ENCODE measurements at places on chromosomes 5 and 9. TPM values are rescaled to one million over a fixed set of nuclear protein-coding genes. Genes with fewer than 3 reads are reported as not detected.

The CER1 gene
- not detected for total RNA-seq

The GPR21 gene
- total RNA-seq, result 2.4 TPM

DNA sequence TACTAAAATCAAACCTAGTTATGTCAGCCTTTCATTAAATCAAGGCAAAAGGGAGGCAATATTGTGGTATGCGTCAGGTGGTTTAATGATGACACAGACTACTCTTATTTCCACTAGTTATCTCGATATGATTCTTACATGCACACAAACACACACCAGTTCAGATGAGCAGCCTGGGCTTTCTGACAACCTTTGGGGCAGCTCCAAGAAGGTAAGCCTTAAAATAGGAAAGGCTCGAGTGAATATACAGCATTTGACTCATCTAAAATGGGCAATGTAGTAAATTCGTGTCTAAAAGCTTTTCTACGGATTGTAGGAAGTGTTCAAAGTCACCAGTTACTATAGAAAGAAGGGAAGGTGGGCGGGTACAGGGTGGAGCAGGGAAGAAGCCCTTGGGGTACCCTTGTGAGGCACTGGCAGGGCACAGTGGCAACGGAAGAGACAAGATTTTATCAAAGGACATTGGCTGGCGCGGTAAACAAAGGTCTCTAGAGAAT is 1.9 kb downstream of the ANKH start:
- H3K4me3 ChIP-seq, result no peak overlapping the region
- H3K36me3 ChIP-seq, result no peaks in the 10 kb centered on the region
- no peak overlapping the region for H3K27ac ChIP-seq
- DNase-seq, result no peak
- H3K27me3 ChIP-seq, result no peaks in the 10 kb centered on the region

DNA sequence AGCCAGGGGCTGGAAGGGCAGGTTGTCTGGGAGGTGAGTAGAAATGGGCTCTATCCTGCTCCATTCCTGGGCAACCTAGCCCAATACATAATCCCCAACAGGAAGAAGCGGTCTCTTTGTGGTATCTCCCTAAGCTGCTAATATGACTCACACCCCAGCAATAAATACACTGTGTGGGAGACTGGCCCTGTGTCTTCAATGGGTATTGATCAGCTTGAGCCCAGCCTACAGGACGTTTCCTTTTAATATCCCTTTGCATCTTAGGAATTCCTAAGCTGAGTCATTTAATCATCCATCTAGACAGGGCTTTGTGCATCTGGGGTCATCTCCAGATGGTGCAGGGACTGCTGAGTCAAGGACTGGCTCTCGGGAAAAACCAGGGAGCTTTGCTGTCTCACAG is 207.0 kb upstream of the PANK3 start:
- H3K4me3 ChIP-seq, result no peak overlapping the region
- H3K27me3 ChIP-seq, result no peaks in the 10 kb centered on the region
- H3K36me3 ChIP-seq, result no peaks in the 10 kb centered on the region
- H3K27ac ChIP-seq, result no peak overlapping the region
- DNase-seq, result no peak

- H3K4me3 ChIP-seq, result no peak overlapping the region
- DNase-seq, result no peak
- H3K27ac ChIP-seq, result no peak overlapping the region
- H3K4me1 ChIP-seq, result no peaks in the 10 kb centered on the region
- peaks cover 2% of the 10 kb centered on the region for H3K27me3 ChIP-seq
Measured at GRCh38 chr5:113437111-113437510, 2.3 kb upstream of the TSSK1B start.

- DNase-seq, result no peak
- no peak overlapping the region for H3K27ac ChIP-seq
- no peaks in the 10 kb centered on the region for H3K27me3 ChIP-seq
Measured at GRCh38 chr9:129054163-129054851, 17.9 kb downstream of the MIGA2 start.

GRCh38 chr5:169637549-169638121 is 560 bp downstream of the DOCK2 start:
- H3K4me3 ChIP-seq, result no peak overlapping the region
- H3K4me1 ChIP-seq, result peaks cover 3% of the 10 kb centered on the region
- H3K36me3 ChIP-seq, result no peaks in the 10 kb centered on the region

GRCh38 chr9:31677415-31677814 is 707.0 kb upstream of the ACO1 start:
- H3K36me3 ChIP-seq, result no peaks in the 10 kb centered on the region
- peaks cover 7% of the 10 kb centered on the region for H3K4me1 ChIP-seq
- H3K27me3 ChIP-seq, result no peaks in the 10 kb centered on the region
- peak; percentile 44 for DNase-seq
- no peak overlapping the region for H3K27ac ChIP-seq
- no peak overlapping the region for H3K4me3 ChIP-seq

DNA sequence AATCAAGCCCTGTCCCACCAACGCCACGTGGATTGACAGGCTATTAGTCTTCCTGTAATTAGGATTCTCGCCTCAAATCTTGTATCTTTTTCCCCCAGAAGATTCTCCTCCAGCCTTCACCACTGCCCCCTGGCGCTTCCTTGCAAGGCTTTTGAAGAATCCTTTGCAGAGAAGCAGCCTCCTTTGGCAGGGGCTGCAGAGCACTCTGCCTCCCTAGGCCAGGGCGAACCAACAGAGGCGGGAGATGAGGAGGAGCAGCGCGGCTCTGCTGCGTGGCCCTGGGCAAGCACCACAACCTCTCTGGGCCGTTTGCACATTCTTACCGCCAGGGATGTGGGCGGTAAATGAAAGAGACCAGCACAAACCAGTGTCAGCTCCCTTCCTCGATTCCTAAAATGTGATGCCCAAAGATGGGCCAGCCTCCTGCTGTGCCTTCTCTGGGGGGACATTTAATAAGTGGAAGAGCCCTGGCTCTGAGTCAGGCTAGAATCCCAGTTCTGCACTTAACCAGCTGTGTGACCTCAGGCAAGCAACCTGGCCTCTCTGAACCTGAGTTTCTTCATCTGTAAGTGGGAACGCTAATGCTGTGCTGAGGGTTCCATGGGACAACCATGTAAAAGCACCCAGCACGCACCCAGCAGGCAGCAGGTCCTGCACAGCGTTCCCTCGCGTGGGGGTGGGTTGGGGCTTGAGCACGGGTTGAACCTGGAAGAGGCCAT is 128.6 kb downstream of the KCNIP1 start:
- no peak overlapping the region for H3K4me3 ChIP-seq
- H3K4me1 ChIP-seq, result peaks cover 9% of the 10 kb centered on the region
- no peaks in the 10 kb centered on the region for H3K27me3 ChIP-seq
- no peaks in the 10 kb centered on the region for H3K36me3 ChIP-seq
- H3K27ac ChIP-seq, result no peak overlapping the region

- H3K27ac ChIP-seq, result no peak overlapping the region
- H3K36me3 ChIP-seq, result no peaks in the 10 kb centered on the region
- no peaks in the 10 kb centered on the region for H3K27me3 ChIP-seq
- H3K4me1 ChIP-seq, result no peaks in the 10 kb centered on the region
Measured at GRCh38 chr5:92704590-92704989, 876.4 kb downstream of the NR2F1-AS1 start.

GRCh38 chr5:19532936-19533335 is 455.1 kb downstream of the CDH18 start:
- no peaks in the 10 kb centered on the region for H3K27me3 ChIP-seq
- no peak overlapping the region for H3K4me3 ChIP-seq
- no peaks in the 10 kb centered on the region for H3K36me3 ChIP-seq
- DNase-seq, result no peak
- H3K4me1 ChIP-seq, result peaks cover 2% of the 10 kb centered on the region

DNA sequence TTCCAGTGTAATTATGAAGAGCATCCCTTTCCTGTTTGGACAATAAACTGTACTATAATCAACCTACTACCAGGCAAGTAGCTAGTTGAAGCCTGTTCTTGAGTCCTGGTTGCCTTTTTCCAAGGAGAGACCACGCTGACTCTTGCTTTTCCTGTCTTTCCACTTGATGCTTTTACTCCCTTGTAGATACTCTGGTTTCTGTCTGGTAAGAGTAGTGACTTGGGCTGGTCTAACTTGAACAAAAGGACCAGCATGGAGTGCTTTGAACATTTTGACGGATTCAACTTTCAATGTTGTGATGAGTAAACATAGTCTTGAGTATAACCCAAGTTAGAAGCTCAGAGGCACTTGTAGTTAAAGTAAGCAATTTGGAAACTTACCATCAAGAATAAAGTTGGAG is 464.3 kb downstream of the GADD45G start:
- H3K36me3 ChIP-seq, result no peaks in the 10 kb centered on the region
- no peak overlapping the region for H3K4me3 ChIP-seq
- no peaks in the 10 kb centered on the region for H3K4me1 ChIP-seq

GRCh38 chr9:94135222-94135621 is 51.0 kb downstream of the PTPDC1 start:
- H3K27ac ChIP-seq, result peak overlapping the region; percentile 30
- peaks cover 25% of the 10 kb centered on the region for H3K4me1 ChIP-seq
- no peaks in the 10 kb centered on the region for H3K36me3 ChIP-seq
- H3K4me3 ChIP-seq, result no peak overlapping the region

DNA sequence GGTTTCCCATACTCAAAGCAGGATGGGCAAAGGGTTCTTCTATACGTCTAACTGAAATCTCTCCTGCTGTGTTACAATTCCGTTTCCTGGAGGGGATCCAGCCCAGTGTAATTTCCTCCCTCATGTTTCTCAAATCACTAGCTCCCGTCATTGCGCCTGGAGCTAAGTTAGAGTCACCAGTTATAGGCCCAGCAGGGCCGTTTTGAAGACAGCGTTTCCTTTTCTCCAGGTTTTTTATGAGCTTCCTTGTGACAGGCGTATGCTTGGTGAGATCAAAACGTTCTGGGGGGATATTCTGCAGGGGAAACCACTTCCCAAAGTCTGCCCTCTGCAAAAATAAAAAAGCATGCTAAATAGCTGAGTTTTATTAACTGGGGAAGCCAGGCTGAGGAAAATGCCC is 53.0 kb upstream of the WWC1 start:
- no peaks in the 10 kb centered on the region for H3K27me3 ChIP-seq
- H3K27ac ChIP-seq, result no peak overlapping the region
- no peaks in the 10 kb centered on the region for H3K36me3 ChIP-seq
- H3K4me1 ChIP-seq, result peaks cover 2% of the 10 kb centered on the region

DNA sequence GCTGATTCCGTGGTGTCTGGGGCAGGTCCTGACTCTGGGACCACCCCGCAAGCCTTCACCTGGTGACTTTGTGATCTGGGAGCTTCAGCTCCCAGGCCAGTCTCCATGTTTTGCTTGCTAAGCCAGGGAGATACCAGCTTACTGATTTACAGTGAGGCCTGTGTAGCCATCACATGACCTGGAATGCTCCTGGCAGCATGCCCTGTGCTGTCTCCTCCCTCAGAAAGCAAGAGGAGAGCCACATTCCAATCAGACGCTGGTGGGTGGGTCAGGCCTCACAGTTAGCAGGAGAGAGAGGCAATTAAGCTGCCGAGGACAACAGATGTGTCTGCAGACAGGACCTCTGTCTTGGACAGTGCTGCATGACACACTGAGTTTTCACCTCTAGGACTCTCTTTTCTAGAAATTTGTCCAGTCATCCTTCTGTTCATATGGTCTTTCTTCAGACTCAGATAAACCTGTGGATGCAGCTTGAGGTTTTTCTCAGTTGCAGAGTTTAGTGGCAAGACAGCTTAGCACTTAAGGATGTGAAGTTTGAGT is 24.4 kb upstream of the GRPEL2 start:
- H3K27me3 ChIP-seq, result no peaks in the 10 kb centered on the region
- H3K4me1 ChIP-seq, result peaks cover 46% of the 10 kb centered on the region
- no peak overlapping the region for H3K4me3 ChIP-seq
- H3K36me3 ChIP-seq, result peaks cover 5% of the 10 kb centered on the region
- peak; percentile 92 for DNase-seq

DNA sequence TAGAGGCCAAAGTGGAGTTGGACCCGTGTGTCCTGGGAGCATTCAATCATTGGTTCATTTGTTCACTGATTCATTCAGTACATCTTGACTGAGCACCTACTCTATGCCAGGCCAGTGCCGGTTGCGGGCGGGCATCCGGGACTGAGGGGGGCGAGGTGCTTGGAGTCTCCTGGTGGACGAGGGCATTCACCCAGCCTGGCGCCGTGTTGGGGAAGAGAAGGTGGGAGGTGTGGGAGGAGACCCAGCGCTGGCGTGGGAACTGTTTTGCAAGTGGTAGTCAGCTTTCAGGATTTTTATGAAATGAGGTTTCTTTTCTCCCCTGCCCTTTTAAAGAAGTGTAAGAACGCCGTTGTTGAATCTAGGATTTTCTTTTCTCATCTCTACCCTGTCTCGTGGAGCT is 37.2 kb downstream of the NCS1 start:
- no peak overlapping the region for H3K4me3 ChIP-seq
- H3K36me3 ChIP-seq, result no peaks in the 10 kb centered on the region
- no peak overlapping the region for H3K27ac ChIP-seq
- no peaks in the 10 kb centered on the region for H3K4me1 ChIP-seq

- peak overlapping the region; percentile 21 for H3K27ac ChIP-seq
- H3K36me3 ChIP-seq, result no peaks in the 10 kb centered on the region
- peaks cover 23% of the 10 kb centered on the region for H3K4me1 ChIP-seq
- no peaks in the 10 kb centered on the region for H3K27me3 ChIP-seq
Measured at GRCh38 chr9:130745210-130745800, 51.7 kb downstream of the EXOSC2 start.

DNA sequence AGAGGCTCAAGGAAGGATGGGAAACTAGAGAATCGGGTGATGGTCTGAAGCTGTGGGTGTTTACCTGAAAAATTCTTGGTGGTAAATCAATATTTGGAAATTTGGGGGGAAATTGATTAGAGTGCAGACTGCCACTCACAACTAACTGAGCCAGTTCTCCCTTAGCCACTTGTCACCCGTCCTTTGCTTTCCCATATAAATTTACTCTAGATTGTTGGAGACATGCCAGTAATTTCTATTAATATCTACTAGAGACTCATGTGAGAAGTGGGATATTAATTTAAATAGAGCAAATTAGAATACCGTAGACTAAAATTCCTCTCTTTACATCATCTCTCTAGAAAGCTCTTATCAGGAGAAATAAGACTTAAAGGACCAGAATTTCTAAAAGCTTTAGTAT is 471.3 kb upstream of the DAB2 start:
- DNase-seq, result no peak
- H3K27me3 ChIP-seq, result no peaks in the 10 kb centered on the region
- H3K36me3 ChIP-seq, result no peaks in the 10 kb centered on the region
- no peak overlapping the region for H3K27ac ChIP-seq
- H3K4me1 ChIP-seq, result peaks cover 5% of the 10 kb centered on the region

GRCh38 chr5:54518818-54519508 is 1.4 kb downstream of the SNX18 start:
- DNase-seq, result no peak
- H3K36me3 ChIP-seq, result no peaks in the 10 kb centered on the region
- H3K4me1 ChIP-seq, result peaks cover 48% of the 10 kb centered on the region
- no peak overlapping the region for H3K27ac ChIP-seq
- no peak overlapping the region for H3K4me3 ChIP-seq
- H3K27me3 ChIP-seq, result no peaks in the 10 kb centered on the region
